Mucosa of descending colon (tissue), 3 donors: ENCODE measurements at places on chromosomes 16 and 17.
A peak's percentile ranks its signal among the peaks of the same experiment; 100 is the strongest.

DNA sequence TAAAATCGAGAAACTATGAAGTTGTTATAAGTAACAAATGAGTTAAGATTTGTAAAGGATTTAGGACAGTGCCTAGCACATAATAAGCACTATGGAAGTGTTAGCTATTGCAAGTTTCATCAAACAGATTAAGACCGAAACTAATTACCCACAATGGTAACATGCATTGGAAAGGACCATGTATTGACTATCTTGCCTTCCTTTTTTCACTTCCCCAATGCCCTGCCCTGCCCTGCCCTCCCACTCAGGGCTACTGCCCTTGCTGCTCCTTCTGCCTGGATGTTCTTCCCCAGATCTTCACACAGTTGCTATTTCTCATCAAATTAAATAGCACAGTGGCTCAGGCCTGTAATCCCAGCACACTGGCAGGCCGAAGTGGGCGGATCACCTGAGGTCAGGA, 202.1 kb upstream of the PSMD7 start:
- no peak for DNase-seq

DNA sequence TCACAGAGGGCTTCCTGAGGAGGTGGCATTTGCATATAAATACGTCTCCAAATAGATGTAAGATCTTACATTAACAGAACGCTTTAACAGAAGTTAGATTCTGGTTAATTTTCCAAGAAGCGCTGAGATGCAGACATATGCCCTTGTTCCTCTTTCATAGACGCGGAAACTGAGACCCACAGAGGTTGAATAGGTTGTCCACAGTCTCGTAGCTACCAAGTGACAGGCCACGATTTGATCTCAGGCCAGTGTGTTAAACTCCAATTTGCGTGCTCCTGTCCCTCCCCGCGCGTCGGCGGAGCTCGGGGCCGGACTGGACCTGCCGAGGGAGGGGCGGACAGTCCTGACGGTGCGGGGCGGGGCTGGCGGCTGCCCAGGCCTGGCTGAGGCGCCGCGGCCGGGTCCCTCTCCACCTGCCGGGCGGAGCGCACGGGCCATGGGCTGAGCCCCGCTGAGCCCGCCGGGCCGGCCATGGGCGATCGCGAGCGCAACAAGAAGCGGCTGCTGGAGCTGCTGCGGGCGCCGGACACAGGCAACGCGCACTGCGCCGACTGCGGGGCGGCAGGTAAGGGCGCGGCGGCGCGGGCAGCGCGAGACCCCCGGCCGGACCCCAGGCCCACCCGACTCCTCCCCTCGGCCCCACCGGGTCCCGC, at the start of gene ADAP2:
Gene ADAP2 (plus strand): TSS at position 402 of the 653 bp plus-strand sequence. CDS start 70 bp downstream, at position 472.
- peak; percentile 70 for DNase-seq

GRCh38 chr17:81044764-81045589, 10.0 kb downstream of the BAIAP2 start:
- peak; percentile 85 for DNase-seq

DNA sequence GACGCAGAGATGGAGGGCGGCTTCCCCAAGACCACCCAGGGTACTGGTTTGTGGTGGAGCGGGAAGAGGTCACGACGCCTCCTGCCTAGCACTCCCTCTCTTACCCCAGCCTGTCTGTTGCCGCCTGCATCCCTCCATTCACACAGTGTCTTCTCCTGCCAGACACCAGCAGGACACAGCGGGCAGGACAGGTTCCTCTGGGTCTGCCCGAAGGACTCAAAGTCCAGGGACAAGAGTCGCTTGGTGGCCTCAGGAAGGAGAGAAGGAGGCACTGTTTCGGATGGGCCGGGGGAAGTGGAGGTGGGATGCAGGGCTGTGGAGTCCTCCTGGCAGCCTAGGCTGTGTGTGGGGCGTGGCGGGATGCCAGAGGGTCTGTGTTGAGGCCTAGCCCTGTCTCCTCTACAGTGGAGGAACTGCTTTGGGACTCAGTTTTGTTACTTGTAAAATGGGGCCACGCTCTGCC, 19.6 kb upstream of the TNS4 start:
- DNase-seq = no peak

GRCh38 chr17:74749279-74750038, 1.0 kb downstream of the NHERF1 start:
- peak; percentile 69 for DNase-seq

DNA sequence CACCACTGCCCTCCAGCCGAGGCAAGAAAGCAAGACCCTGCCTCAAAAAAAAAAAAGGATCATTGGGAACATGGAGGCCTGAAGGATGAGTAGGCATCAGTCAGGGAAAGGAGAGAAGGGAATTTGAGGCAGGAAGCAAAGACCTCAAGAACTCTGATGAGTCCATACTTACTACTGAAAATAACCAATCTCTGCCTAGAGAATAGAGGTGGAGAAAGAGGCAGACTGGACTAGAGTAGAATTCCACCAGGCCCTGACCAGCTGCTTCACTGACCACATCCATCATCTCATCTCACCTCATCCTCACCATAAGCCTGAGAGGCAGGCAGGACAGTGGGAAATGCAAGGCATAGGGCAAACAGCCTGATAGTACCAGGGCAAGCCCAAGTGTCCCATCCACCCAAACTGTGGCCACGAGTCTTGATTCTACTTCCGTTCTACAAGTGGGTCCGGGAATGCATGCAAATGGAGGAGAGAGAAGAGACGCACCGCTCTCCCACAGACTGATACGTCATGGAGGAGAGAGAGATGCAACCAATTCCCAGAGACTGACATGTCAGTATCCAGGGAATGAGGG, 17.1 kb downstream of the ANKRD11 start:
- no peak for DNase-seq

DNA sequence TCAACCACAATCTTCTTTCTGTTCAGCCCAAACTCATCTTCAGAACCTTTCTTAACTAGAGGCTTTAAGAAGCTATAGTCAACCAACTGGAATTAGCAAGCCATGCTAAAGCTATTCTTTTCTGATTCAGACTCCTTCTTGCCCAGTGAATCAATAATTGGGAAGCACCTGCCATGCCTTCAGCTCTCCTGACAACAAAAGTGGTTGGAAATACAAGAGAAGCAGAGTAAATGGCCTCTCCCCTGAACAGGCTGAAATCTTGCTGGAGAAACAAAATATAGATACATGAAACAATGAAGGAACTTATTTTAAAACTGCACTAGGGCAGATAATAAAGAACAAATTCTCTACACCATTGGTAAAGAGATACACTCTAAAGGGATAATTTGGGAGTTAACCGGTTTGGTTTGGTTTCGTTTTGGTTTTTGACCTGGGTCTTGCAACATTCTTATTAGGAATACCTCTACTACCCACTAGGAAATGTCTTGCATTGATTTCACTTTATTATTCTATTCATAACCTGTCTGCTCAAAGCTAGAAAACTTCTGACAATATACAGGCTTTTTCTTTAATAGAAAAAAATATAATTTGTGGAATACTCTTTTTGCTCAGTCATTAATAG, 173.6 kb upstream of the DYNLRB2 start:
- no peak for DNase-seq

DNA sequence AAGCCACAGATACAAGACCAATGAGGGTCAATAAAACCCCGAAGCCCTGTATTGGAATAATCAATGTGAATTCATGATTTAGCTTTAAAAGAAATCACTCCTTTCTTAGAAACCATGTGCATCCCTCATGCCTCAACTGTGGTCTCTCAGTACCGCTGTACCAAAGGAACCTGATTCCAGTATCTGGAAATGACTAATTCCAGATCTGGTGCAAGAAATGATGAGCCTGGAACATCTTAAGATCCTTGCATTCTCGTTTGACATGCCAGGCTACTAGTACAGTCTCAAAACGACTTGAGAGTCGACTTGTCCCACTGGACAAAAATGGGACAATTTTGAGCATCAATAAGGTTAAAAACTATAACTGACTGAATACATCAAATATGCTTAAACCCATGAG, 21.2 kb downstream of the USP31 start:
- DNase-seq = no peak

DNA sequence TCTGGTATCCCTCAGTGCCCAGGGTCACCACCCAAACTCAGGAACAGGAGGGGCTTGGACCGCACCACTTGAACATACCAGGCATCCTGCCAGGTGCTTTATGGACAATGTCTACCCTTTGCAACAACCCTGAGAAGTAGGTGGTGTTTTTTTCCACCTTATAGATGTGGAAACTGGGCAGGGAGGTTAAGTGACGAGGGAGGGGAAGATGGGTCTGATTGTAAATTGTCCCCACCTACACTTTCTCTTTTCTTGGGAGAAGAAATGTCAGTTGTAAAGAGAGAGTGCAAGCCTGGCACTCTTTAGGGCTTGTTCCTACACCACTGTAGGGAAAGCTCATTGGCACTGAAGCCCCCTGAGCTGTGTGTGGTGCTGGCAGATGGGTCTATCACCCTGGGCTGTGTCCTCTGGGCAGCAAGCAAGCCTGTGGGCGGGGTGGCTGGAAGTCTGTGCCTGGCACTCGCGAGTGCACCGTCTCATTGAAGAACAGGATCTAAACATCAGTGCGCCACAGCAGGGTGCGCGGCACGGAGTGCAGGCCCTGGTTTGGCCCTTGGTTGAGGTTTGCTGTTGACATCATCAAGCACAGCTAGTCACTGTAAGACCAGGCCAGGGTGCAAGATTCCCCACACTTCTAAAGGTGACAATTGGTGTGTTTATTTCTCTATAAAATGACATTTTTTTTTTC, 15.1 kb downstream of the NOD2 start:
- no peak for DNase-seq

- no peak for DNase-seq
Measured at GRCh38 chr17:9922012-9922848, 17.2 kb upstream of the RCVRN start.

DNA sequence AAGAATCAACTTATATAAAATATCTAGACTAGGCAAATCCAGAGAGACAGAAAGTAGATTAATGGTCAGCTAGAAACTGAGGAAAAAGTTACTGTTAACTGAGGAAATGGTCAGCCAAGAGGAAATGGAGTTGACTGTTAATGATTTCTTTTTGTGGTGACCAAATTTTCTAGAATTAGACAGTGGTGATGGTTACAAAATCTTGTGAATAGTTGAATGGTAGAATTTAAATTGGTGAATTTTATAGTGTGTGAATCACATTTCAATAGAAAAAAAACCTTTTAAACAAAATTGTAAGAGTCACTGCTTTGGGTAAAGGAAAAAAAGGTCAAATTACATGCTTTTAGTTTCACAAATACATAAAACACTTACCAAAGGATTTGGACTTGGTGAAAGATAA, 30.0 kb downstream of the APPBP2 start:
- no peak for DNase-seq

DNA sequence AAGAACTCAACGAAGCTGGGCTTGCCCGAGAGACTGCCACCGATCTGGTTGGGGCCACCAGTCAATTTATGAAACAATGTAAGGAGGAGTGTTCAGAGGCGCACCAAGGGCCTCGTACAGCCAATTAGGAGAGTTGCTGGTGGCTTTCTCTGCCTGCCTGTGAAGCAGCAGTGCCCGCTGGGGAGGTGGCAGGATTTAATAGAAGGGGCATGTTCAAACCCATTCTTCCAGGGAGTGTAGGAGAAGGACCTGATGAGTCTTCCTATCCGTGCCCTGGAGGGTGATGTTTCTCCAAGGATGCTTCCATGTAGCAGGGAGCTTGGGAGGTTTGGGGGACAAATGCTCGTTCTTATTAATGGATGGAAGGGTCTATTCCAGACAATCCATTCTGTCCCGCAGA, 178.4 kb downstream of the CCDC182 start:
- DNase-seq = no peak

DNA sequence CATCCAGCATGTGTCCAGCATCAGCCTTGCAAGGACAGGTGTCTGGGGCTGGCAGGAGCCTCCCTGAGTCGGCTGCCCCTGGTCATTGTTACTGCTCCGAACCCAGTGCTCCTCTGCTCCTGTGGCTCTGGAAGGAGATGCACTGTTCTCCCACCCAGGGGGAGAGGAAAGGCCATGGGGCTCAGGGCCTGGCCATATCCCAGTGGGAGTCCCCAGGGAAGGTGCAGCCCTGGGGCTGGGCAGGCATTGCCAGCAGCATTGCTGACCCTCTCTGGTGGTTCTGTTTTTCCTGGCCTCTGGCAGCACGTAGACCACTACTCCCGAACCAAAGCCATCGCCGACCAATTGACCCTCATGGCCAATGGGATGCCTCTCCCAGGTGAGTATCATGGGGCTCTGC, 9.6 kb downstream of the SDR42E2 start:
- DNase-seq = no peak

GRCh38 chr17:40799859-40800258, at the start of gene KRT28:
Gene KRT28 (minus strand): TSS chr17:40799959. CDS start chr17:40799893, 66 bp downstream.
- no peak for DNase-seq

GRCh38 chr16:74053312-74053711, 243.3 kb upstream of the PSMD7 start:
- DNase-seq = no peak

- no peak for DNase-seq
Measured at GRCh38 chr17:59027750-59028149, 78.9 kb downstream of the TRIM37 start.

DNA sequence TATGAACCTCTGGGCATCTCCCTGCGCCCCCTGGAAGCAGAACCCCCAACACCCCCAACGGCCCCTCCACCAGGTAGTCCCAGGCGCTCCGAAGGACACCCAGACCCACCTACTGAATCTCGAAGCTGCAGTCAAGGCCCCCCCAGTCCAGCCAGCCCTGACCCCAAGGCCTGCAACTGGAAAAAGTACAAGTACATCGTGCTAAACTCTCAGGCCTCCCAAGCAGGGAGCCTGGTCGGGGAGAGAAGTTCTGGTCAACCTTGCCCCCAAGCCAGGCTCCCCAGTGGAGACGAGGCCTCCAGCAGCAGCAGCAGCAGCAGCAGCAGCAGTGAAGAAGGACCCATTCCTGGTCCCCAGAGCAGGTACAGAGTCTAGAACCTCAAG, 1.5 kb downstream of the BCL6B start:
- DNase-seq = no peak

GRCh38 chr16:5065813-5066212, at the start of gene C16orf89:
Gene C16orf89 (minus strand): TSS chr16:5065956. CDS start chr16:5065908, 48 bp downstream.
- peak; percentile 19 for DNase-seq

DNA sequence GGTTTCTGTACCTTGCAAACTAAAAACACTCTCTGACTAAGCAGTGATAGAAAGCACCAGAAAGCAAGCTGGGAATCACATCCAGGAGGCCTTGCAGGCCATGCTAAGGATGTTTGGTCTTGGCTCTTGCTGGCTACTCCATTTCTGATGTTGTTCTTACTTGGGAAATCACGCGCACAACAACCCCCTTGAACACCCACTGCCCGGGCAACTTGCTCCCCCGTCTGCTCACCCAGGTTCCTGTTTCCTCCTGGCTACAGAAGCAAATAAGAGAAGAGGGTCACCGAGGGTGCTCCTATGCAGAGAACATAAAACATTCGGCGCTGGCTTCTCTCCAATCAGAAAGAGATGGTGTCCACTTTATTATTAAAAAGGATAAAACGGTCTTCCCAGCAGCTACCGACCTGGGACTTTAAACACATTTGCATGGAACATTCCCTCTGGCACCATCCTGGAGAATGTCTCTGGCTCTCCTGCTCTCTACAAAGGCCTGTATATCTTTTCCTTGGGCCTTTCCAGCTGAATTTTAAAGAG, 271.2 kb upstream of the RPL38 start:
- no peak for DNase-seq
